ENCODE measurements at places on chromosomes 1 and 21. TPM values are rescaled to one million over a fixed set of nuclear protein-coding genes. Genes with fewer than 3 reads are reported as not detected.

Gene C4BPB
- total RNA-seq, result 8.4 TPM

Gene GPX7
- total RNA-seq, result not detected

Gene NPPB
- total RNA-seq, result not detected

Gene GUCA2A
- total RNA-seq, result 1.7 TPM

Gene SELENBP1
- 46.7 TPM for total RNA-seq

Gene FASLG
- total RNA-seq, result not detected

Gene OR2T2
- not detected for total RNA-seq

Gene C4BPA
- 1.1 TPM for total RNA-seq

GRCh38 chr21:36297938-36298572, 21.9 kb upstream of the MORC3 start:
- peak; percentile 78 for DNase-seq

GRCh38 chr1:84936116-84936810, 43.3 kb upstream of the LPAR3 start:
- DNase-seq, result peak; percentile 66

- DNase-seq, result no peak
Measured at GRCh38 chr1:170367615-170368014, 164.4 kb upstream of the GORAB start.

DNA sequence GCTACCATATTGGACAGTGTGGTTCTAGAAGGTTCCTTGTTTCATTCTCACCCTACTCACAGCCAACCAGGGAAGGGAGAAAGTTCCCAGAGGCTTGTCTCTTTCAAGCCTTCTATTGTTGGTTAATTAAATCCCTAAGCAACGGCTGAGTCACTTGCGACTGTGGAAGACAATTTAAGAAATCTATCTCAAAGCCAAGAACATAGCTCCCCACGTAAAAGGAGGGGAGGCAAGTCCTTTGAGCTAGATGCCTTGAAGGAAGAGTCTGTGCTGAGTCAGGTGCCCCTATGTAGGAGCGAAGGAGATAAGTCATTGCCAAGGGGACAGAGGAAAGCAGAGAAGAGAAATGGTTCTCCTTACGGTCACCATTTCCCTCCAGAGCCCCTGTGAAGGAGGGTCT, 79.4 kb upstream of the PPP2R5A start:
- no peak for DNase-seq

GRCh38 chr1:240582953-240583352, 29.0 kb downstream of the GREM2 start:
- no peak for DNase-seq

DNA sequence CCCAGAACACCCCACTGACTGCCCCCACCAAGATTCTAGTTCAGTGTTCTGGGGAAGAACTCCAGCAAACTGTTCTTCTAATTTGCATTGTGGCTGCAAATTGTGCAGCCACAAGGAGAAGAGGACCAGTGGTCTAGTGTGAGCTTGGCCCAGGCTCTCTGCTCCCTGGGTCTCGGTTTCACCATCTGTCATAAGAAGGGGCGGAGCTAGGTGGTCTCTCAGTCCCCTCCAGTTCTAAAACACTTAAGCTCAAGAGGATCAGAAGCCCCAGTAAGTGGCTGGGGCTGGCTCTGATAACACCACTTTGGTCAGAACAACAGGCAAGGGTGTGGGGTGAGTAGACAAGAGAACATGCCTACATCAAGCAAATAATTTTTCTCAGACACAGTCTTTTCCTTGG, 99.9 kb downstream of the BEND5 start:
- no peak for DNase-seq

- DNase-seq, result no peak
Measured at GRCh38 chr1:58308206-58308605, 238.3 kb downstream of the OMA1 start.
